Common myeloid progenitor, CD34-positive (primary cell): ENCODE measurements at places on chromosomes 2 and 18.
A peak's percentile ranks its signal among the peaks of the same experiment; 100 is the strongest.

GRCh38 chr2:240568678-240569522, 616 bp downstream of the RNPEPL1 start:
- peak; percentile 76 for DNase-seq

GRCh38 chr2:182668671-182669070, 47.4 kb upstream of the DNAJC10 start:
- DNase-seq = no peak

GRCh38 chr2:74759986-74760385, 73.9 kb upstream of the HK2 start:
- no peak for DNase-seq

- no peak for DNase-seq
Observed at GRCh38 chr2:201327678-201328077, 29.5 kb downstream of the FLACC1 start.

DNA sequence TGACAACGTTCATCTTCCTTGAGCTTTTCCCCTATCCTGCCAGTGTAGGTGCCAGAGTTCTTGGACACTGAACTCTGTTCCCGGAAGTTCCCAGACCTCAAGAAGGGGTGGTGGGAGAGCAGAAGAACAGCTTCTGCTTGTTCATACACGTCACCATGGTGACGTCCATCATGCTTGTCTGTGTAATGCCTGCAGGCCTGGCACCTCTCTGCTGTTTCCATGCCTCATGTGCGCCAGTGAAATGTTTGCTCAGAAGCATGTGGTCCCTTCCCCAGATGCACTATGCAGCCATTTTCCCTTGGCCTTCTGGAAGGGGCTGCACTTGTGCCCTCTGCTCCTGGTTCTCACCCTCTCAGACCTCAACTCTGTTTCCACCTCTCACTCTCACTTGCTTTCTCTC, 210.8 kb upstream of the NABP1 start:
- no peak for DNase-seq

- no peak for DNase-seq
Observed at GRCh38 chr2:39464864-39465263, 27.8 kb upstream of the MAP4K3 start.

GRCh38 chr2:120287183-120288015, 34.7 kb downstream of the RALB start:
- DNase-seq = no peak

DNA sequence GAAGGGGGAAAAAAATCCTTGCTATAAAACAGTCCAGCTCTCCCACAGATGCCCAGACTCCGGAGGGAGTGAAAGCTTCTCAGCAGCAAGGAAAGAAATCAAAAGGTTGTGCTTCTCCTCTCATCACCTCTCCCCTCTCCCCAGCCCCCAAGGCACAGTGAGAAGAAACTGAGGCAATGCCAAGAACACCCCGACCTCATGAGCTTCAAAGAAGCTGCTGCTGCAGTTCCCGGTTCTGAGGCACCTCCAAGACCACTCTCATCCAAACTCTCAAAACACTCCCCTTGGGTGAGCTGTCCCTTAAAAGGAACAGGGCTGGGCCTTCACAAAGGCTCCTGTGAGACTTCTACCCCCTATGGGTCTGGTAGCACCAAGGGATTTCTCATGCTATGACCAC, 62.0 kb upstream of the KLF7 start:
- DNase-seq = no peak

DNA sequence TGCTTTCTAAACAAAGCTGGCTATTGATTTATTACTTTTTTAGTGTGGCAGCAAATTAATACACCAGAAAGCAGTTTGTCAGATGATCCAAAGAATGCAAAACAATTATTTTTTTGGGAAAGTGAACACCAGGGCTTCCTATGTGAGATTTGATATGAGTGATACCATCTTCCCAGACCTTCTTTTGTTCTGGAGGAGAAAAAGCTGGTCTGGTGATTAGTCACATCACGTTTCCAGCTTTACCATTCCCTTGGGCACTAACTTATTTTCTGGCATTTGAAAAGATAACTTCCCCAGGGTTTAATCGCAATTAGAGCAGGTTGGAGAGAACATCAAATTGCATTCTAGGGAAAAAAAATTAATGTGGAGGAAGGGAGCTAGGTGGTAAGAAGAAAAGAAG, 182.9 kb upstream of the TANK start:
- no peak for DNase-seq

- DNase-seq = no peak
Observed at GRCh38 chr2:70118798-70119454, 31.6 kb downstream of the PCBP1 start.

DNA sequence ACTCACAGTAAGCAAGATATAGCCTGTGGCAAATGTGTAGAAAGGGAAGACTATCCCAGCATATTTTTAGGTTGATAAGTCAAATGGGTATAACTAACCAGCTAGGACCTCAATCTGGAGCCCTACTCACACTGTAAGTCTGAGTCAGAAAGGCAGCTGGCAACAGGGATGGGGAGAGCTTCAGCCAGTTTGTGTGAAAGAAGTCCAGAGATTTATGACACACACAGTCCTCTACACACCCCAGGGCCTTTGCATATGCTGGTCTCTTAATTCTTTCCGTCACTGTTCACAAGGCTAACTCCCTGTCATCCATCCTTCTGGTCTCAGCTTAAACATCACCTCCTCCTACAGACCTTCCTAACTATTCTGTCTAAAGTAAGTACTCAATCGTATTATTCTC, 5.9 kb upstream of the TCF4 start:
- no peak for DNase-seq

DNA sequence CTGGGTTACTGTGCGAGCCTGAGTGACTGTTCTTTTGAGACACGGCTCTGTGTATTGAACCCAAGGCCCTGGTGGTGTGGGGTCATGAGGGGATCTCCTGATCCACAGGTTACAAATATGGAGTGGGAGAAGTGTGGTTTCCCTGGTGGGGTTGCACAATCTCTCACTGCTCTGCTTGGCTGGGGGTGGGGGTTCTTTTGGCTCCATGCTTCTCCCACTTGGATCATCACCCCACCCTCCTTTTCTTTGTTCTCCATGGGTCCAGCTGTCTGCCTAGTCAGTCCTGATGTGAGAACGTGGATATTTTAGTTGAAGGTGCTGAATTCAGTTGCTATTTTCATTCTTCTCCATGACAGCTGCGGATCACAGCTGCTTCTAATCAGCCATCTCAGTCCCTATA, 37.8 kb downstream of the AGPS start:
- no peak for DNase-seq

GRCh38 chr18:57900906-57901435, 97.9 kb upstream of the ATP8B1 start:
- no peak for DNase-seq

DNA sequence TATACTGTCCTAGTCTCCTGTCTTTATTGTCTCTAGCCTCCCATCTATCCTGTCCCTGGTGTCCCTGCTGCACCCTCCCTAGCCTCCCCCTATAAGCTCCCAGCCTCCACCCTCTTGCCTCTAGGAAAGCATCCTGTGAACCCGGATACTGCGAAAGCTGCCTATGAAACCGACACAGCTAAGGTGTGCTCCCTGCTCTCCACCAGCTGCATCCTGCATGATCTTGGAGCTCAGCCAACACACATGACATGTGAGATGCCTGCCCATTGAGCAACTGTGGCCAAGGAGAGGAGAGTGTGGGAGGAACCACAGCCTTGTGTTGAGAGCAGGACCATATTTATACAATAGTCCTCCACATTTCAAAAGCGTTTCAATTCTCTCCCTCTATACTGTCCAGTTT, 187.1 kb downstream of the ZBTB7C start:
- peak; percentile 44 for DNase-seq

GRCh38 chr2:227789803-227790202, 23.8 kb upstream of the CCL20 start:
- no peak for DNase-seq

DNA sequence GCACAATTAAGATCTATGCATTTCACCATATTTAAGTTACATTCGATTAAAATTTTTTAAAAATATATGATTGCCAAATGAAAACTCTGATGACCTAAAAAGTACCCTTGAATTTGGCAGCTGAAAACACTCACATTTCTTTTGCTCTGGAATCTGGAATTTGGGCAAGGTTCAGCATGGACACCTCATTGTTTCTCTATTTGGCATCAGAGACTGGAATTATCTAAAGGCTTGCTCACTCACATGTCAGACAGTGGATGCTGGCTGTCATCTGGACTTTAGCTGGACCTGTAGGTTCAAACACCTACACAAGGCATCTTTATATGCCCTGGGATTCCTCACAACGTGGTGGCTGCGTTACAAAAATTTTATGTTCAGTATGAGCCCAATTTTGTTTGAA, 16.1 kb downstream of the MBOAT2 start:
- DNase-seq = no peak

GRCh38 chr2:239720361-239721360, 304.5 kb downstream of the NDUFA10 start:
- DNase-seq = no peak

DNA sequence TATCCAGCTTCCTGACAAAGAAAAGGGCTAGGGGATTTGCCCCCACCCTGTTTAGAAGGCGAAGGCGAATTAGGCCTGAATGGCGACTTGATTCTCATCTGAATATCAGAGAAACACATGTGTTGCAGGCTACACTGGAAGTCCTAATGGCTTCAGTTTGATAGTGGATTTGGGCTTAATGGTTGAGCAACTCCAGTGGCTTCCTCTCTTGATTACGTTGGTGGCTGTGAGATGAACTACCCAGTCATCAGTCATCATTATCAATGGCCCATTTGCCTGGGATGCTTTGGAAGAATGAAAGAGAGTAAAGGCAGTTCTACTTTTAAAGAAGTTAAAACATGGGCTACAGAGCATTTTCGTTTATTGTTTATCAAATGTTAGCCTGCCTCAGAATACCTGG, 60.9 kb upstream of the IL1R1 start:
- no peak for DNase-seq

DNA sequence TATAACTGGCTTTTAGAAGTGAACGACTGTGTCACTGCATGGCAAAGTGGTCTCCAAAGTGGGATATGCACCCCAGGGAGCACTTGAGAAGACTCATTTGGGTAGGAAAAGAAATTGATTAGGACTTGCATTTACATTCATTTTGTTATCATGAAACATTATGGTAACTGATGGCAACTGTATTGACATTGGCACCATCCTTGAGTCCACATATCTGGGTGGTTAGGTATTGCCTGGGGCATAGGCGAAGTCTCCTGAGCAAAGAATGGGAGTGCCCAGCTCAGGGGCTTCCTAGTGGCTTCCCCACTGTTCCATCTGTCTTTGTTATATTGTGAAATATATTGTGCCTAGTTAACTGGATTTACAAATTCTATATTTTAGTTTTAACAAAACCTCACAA, 29.2 kb downstream of the SPATS2L start:
- no peak for DNase-seq

DNA sequence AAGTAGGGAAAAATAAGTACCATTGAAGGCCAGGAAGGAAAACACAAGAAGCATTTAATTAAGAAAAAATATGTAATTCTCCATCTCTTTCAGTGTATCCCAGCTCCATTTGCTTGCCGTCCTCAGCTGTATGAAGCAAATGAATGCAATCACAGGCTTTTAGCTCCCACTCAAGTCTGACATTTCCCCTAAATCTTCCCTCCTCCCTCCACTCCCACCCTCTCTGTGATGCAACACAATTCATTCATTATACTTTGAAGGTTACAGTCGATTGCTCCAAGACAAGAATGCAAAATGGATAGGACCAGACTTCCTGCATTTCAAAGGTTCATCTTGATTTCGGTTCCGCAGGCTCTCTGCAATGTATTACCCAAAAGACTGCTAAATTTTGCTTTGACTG, 172.7 kb upstream of the SERPINE2 start:
- DNase-seq = no peak

GRCh38 chr2:241081190-241081642, 20.9 kb downstream of the MTERF4 start:
- DNase-seq = no peak

GRCh38 chr2:31413025-31413424, 1.5 kb downstream of the XDH start:
- DNase-seq = no peak

GRCh38 chr2:104425850-104426595, 427.9 kb upstream of the POU3F3 start:
- DNase-seq = no peak

DNA sequence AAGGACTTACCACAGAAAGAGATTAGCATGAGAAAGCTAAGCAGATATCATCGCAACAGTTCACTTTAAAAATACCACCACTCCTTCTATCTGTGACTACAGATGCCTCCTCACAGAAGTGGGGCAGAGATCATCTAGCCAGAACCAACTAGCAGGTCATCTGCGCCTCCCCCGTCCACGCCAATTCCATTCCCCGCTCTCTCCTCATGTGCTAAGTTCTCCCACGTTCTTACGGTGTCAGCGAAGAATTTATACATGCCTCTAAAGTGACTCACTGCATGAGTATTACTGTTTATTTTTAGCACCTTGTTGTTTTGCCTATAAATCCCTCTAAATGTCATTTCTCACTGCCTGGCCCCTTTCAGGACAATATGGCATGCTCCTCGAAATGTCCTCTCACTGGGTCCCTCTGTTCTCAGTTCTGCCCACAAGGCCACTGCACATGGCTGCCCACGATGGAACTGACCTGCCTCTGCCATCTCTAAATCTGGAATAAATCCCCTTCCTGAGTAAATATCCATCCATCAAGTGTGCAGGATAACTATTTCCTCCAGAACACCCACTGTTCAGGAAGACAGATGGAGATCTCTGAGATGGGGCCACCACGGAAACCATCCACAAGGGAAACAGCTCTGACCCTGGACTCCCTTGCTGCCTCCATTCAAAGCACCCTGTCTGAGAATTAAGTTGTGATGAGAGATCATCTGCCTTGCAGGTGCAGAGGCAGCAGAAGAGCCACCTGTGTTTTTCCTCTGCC, 137.7 kb downstream of the IRS1 start:
- DNase-seq = no peak

GRCh38 chr2:235140801-235141081, 188.9 kb downstream of the SH3BP4 start:
- no peak for DNase-seq

DNA sequence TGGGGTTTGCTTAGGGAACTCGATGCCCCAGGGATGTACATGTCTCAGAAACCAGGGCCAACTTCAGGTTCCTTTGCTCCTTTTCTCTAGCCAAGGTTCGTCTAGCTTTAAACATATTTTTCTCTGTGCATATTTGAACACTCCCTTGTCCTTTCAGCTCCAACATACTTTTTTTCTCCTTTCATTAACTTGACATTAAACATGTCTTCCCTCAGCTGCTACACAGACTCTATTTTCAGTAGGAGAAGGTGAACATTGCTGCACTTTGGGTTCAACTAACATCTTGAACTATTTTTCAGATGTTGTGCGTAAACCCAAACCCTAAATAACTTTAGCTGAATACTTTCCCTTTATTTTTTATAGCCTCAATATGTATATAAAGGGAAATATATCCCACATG, 212.9 kb downstream of the MTX2 start:
- DNase-seq = no peak

DNA sequence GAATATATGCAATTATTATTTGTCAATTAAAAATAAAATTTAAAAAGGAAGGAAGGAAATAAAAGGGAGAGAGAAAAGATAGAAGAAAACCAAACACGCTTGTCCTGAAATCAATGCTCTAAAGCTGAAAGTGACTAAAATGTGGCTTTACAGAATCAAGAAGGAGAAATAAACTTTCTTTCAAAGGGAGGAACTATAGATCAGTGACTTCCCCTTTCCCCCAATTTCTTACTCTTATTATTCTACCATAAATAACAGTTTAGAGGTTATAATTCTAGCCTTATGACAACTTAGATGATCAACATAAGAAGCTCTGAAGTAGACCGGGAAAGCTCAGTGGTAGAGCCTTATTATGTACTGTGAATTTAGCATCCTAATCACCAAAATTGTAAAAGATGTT, 122.5 kb downstream of the ARHGAP15 start:
- DNase-seq = peak; percentile 38

- no peak for DNase-seq
Observed at GRCh38 chr2:26488463-26489212, 10.7 kb upstream of the OTOF start.

GRCh38 chr2:71226096-71226964, 573 bp downstream of the PAIP2B start:
- peak; percentile 25 for DNase-seq
